ENCODE measurements at places on chromosomes 16 and 17.

DNA sequence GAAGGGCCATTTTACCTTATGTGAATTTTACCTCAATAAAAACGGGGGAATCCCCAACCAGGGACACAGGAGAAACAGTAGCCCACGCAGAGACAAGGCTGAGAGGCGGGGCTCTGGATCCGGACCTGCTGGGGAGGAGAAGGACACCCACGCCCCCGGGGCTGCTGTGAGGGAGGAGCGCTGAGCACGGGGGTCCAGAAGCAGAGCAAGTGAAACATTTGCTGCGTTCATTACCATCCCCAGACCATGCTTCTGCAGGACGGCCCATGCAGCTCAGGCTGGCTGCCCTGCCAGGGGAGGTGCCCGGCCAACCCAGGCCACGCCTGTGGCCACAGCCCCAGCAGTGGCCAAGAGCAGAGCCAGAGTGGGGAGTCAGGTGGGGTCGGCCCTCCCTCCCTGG lies 50.0 kb downstream of the KCNJ18 start:
- DNase-seq, result no peak

DNA sequence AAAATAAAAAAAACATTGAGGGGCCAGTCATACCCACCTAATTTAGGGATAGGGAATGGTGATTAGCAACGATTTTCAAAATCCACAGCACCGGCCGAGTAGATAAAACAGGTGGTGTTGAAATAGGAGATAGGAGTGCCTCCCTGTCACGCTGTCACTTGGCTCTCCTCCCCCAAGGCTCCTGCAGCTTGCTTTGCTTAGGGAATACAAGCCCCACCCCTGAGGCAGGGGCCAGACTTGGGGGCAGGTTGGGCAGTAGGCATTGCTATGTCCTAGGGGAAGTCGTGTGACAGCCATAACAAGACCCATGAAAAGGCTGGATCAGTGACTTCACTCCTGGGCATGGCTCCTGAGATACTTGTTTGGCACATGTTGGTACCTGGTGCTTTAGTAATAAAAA lies 25.8 kb downstream of the POLR2A start:
- DNase-seq, result no peak

GRCh38 chr17:48486557-48486956 lies 44.3 kb downstream of the HOXB1 start:
- no peak for DNase-seq

DNA sequence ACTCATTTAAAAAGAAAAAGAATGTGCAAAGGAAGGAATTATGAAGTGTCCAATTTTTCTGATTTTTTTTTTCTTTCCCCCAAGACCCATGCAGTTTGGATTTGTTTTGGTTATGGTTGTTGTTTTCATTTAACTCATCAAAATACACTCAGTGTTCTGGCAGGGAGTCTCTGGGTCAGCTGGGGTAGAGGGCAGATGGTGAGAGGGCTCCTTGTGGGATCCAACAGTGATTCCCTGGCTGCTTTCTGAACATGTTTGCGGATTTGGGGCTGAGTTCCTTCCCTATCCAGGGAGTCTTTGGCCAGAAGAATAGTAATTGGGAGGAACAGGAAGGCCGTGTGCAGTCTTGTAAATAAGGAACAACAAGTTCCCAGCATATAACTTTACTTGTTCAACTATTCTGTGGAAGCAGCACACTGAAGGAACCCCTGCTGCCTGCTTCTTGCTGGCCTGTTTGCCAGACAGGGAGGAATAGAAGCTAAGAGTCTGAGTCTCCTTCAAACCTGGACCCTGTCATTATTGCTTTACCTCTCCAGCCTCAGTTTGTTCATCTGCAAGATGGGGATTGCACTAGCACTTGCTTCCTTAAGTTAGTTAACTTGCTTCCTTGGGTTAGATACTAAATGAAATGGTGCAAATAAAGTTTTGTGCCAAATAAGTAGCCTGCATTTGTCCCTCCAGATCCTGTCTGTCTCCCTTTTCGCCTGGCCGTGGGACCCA lies 32.1 kb downstream of the C17orf67 start:
- no peak for DNase-seq

- no peak for DNase-seq
Measured at GRCh38 chr17:42055027-42055426, 4.6 kb upstream of the C17orf113 start.

Measured in stimulated activated CD4-positive, alpha-beta T cell treated with anti-CD3 and anti-CD28 coated beads, TNF-alpha, amount 100 ng/mL, for 24 hours (primary cell).